HFFc6 (cell line): ENCODE measurements at places on chromosomes 7 and 10.
A peak's percentile ranks its signal among the peaks of the same experiment; 100 is the strongest.

DNA sequence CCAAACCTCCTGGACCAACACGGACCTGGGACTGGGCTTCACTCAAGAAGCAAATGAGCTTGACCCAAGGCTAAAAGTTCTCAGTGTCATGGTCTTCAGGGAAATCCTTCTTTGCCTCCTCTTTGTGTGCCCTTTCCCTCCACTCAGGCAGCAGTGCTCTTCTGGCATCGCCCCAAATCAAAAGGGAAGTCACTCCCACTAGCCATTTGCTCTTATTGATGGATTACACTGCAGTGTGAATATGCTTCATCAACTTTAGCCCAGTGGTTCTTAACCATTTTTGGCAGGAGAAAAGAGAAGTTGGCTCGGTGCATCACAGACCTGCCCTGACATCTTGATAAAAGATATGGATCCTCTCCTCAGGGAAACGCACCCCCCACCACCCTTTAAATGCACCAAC, 19.2 kb upstream of the IKZF1 start:
- DNase-seq: no peak

- DNase-seq: no peak
Measured at GRCh38 chr7:155409980-155410379, 47.9 kb upstream of the EN2 start.

GRCh38 chr7:91517201-91517785, 253.1 kb downstream of the FZD1 start:
- DNase-seq: no peak

- no peak for DNase-seq
Measured at GRCh38 chr10:112816891-112817290, 133.2 kb upstream of the TCF7L2 start.

DNA sequence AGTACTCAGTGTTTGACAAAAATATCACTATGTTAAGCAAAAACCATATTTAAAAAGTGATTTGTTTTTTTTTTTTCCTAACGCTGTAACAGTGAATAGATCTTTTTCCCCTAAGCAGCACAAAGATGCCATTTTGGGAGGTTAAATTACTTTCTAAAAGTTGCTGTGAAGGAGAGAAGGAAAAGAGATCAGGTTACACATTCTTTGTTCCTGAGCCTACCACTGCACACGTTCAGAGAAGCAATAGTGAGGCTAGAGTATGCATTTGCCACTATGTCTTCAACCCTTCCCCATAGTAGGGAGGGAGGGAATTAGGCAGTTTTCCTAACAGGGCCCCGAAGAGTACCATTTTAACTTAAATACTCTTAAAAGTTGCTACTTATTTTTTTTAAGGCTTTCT, 38.9 kb downstream of the BMPR1A start:
- peak; percentile 70 for DNase-seq
